ENCODE measurements at places on chromosomes 5 and 9.

DNA sequence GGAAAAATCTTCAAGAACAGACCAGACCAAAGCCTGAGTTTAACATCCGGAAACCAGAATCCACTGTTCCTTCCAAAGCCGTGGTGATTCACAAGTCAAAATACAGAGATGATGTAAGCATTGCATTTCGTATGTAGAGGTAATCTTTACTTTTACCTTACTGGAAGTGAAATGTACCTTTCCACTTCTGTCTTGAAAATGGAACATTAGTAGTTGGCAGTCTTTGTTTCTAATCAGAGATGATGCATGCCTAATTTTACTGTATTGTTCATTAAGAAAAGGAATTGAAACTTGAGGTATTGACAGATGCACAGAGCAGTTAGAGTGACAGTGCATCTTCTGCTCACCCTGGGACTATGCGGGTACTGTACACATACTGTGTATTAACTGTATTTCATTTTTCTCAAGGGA, 34.6 kb downstream of the HABP4 start:
- no peak for DNase-seq

DNA sequence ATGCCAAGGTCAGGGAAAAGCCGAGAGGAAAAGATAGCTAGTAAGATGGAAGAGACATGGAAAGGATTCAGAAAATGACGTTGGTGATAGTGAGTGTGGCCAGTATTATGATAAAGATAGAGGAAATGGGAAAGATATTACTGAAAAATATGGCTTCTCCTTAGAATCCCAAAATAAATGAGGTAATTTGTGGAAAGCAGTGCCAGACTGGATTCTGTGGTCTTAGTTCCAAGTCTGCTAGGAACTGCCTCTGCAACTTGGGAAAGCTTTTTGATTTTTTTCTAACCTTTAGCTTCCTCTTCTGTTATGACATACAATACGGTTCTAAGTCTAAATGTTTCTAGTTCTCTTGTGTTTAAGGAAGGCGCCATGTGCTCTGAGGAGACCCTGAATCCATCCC, 54.2 kb downstream of the GRIA1 start:
- DNase-seq: no peak

DNA sequence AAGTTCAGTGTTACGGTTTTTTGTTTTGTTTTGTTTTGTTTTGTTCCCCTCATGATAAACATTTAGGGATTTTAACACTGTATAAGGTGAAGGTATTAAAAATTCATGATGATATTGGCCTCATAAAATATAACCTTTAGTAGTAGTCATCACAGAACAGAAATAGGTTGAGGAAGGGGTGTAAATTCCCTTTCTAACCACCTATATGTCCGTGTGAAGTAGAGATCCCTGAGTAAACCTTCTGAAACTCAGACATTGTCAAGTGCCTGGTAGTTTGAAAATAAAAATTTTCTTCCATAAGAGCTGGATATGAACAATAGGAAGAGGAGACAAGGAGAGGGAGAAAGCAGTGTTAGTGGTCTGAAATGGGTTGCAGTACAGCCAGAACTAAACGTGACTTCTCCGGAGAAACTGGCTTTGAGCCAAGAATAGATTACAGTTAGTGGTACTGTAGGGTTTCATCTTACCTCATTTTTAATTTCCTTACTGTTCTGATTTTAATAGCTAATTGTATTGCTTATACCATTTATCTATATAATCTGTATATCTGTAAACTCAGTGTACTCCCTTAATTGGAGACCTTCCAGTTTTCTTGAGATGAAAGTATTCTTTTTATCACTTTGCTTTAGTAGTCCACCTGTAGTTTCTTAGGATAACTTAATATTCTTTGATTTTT, 18.3 kb downstream of the UGCG start:
- no peak for DNase-seq

DNA sequence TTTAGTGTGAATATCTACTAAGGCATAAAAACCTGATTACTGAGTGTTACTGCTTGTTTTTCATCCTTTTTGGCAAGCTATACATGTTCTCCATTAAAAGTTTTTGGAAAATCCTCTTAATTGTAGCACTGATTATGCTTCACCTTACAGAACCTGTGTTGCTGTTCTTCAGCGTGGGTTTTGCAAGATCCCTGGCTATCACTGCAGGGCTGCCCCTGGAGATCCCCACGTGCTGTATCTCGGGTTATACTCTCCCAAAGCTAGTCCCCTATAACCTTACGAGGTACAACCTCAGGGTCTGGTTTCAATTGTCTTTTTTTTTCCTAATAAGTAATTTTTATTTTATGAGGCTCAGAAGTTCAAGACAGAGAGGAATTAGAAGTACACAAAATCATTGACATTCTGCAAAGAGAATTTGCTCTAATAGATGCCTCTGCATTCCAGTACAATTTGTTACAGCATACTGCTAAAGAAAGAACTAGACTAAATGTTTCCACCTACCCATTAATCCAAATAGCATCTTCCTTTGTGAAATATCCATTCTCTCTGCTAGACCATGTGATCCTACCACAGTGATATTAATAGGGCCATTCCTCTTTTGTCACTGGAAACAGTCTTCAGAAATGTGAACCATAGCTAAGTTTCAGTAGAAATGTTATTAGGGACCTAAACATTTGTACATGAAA, 25.8 kb upstream of the CAMK4 start:
- no peak for DNase-seq

DNA sequence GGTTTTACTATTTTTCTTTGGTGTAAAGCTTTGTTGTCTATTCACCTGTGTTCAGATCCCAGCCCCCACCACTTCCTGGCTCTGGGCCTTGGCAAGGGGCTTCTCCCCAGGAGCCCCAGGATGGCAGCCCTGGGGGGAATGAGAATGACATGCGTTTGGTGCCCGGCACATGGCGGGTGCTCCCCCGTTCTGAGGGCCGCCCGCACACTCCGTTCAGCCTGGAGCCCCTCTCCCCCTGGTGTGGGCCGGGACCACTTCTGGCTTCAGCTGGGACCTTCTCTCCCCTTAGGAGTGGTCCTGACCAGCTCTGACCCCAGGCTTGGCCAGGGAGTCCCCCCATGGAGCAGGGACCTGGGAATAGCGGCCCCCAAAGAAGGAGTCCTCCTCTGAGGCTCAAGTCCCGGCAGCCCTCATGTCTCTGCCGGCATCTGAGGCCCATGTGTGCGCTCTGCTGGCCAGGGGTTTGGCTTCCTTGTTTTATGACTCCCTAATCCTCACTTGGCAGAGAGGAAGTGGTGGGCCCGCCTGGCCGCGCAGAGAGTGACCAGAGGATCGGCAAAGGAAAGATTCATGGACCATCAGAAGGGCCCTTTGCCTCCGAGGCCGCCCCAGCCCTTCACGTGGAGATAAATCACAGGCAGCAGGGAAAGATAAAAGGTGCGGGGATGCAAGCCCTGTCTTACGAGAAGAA, 57.0 kb upstream of the LMX1B start:
- no peak for DNase-seq

GRCh38 chr5:26432386-26432785, 606.0 kb downstream of the CDH9 start:
- no peak for DNase-seq

GRCh38 chr5:141680751-141681201, 1.3 kb downstream of the ARAP3 start:
- DNase-seq: no peak

GRCh38 chr5:171409164-171410136, 10.0 kb upstream of the FGF18 start:
- DNase-seq: no peak

DNA sequence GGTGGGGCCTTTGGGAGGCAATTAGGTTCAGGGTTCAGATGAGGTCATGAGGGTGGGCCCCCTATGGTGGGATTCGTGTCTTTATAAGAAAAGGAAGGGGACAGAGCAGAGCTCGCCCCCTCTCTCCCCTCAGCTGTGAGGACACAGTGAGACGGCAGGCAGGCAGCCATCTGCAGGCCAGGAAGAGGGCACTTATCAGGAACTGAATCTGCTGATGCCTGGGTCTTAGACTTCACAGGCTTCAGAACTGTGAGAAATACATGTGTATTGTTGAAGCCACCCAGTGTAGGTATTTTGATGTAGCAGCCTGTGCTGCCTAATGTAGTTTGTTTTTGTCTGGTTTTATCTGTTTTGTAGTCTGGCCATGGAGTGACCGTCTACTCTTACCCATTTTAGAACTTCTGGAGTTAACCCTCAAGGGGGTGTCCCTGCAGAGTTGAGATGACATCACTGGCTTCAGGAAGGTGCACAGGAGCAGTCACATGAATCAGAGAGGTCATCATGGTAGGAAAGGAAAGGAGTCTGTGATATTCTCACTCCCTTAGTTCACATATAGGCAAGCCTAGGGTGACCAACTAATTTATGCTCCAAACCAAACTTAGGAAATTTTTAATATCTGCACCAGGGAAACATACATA, 71.0 kb downstream of the LRRC70 start:
- no peak for DNase-seq

- no peak for DNase-seq
Measured at GRCh38 chr9:128885376-128885775, 3.4 kb downstream of the LRRC8A start.

DNA sequence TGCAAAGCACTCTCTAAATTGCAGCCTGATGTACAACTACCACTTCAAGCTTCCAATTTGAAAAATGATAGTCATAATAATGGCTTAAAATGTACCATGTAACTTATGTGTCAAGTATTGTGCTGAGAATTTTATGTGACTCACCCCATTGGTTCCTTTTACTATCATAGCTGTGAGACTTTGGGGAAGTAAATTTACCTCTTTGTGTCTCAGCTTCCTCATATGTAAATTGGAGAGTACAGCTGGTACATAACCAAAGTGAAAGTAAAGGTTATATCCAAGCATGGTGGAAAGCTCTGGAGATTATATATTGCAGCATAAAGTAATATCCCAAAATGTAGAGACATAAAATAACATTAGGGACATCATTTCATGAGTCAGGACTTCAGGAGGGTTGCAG, 2200.4 kb upstream of the C9orf72 start:
- DNase-seq: no peak

GRCh38 chr9:31445960-31446359, 938.5 kb upstream of the ACO1 start:
- no peak for DNase-seq

GRCh38 chr5:173968154-173968797, 20.7 kb upstream of the C5orf47 start:
- DNase-seq: no peak

- DNase-seq: no peak
Measured at GRCh38 chr9:4235871-4236804, 63.7 kb downstream of the GLIS3 start.

- DNase-seq: no peak
Measured at GRCh38 chr5:55176176-55176818, 3.3 kb upstream of the CDC20B start.

DNA sequence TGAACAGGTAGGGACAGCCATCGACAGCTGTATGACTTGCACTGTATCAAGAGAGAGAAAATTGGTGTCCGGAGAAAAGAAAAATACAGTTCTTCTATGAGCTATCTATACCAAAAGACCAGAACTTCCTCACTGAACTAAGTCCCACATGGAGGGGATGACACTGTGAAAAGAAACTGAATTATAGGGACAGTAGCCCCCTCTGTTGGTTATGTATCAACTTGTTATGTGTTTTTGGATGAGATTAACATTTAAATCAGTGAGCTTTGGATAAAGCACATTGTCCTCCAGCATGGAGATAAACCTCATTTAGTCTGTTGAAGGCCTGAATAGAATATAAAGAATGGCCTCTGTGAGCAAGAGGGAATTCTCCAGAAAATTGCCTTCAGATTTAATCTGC, 176.6 kb upstream of the SH3GL2 start:
- no peak for DNase-seq

DNA sequence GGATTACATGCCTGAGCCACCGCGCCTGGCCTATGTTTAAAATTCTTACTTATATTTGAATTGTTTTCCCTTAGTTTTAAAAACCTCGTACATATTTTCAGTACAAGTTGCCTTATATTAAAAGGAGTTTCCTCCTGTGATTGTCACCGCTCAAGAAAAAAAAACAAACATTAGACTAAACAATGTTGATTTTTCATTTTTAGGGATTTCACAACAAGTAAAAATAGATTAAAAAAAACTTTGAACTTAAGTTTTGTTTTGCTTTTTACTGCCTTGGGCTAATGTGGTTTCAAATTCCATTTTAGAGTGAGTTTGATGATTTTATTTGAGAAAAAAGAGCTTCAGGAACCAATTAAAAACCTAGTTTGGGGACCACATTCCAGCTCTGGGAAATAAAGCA, 1196.6 kb upstream of the CDH18 start:
- DNase-seq: no peak

GRCh38 chr9:120693700-120694008, 20.6 kb downstream of the MEGF9 start:
- no peak for DNase-seq

DNA sequence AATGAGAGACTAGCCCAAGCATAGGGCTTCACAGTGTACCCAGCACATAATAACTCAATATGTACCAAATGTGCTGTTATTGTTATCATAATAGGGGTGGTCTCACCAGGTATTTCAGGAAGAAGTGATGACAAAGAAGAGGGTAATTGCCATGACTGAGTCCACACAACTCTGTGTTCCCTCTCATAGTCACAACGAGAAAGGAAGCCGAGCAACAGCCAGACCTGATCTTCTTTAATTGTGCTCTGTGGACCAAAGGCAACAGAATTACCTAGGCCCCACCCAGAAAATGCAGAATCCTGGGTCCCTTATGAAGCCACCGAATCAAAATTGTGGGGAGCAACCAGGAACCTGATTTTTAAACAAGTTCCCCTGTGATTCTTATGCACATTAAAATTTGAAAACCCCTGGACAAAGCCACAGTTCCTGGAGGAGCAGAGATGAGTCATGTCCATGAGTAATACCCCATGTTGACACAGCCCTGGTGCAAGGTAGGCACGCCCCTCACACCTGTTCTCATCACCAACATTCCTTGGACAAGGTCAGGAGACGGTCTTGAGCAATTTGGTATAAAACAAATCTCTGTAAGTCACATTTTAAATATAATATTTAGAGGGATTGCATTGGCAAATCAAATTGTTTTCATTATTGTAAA, 5.2 kb downstream of the FGF1 start:
- DNase-seq: no peak

- no peak for DNase-seq
Measured at GRCh38 chr5:176492431-176492830, 44.2 kb downstream of the FAF2 start.

DNA sequence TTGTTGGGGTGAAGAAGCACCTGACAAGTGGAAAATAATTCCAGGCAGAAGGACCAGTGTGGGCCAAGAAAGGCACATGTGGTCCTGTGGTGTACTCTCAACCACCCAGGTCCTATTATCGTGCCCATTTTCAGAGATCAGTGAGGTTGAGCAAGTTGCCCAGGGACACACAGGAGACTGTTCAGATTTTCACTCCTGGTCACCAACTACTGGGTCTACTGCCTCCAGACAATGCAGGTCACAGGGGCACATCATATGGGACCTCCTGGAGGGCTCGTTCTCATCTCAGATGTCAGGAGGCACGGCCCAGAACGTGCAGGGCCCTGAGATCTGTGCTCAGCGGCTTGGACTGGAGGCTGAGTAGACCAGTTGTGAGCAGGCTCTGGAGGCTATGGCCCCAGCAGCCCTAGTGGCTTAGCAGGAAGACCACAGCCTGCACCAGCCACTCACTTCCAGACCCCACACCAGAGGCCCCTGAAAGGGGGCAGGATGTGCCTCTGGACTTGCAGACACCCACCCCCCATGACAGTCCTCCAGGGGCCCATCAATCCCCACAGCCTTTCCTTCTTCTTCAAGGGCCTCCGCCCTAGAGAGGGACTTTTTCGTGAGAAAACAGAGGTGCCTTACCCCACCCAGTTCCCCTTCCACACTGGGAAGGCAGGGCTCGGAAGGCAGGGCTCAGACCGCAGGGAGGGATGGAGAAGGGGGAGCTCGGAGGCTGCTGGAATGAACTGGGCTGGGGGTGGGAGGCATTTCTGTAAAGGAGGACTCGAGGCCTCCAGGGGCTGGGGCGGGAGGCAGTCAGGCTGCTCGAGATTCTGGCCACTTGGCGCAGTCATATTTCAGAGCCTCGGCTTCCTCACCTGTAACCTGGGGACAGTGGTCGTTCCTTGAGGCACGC, 82.7 kb upstream of the NEURL1B start:
- no peak for DNase-seq

Measured in skeletal muscle cell (primary cell).